Esophagus (tissue), 2 donors: ENCODE measurements at places on chromosomes 2 and 18. TPM values are rescaled to one million over a fixed set of nuclear protein-coding genes. Genes with fewer than 3 reads are reported as not detected.

The LIMS2 gene
- 58.4 TPM for polyA plus RNA-seq

The HRH4 gene
- polyA plus RNA-seq = 0.01 TPM

The STPG4 gene
- not detected for polyA plus RNA-seq

The SETBP1 gene
- 1.5 TPM for polyA plus RNA-seq

The SELENOI gene
- polyA plus RNA-seq = 6.8 TPM

The ASTL gene
- polyA plus RNA-seq = 0.32 TPM

The SPP2 gene
- polyA plus RNA-seq = not detected

The SLC30A3 gene
- polyA plus RNA-seq = 0.08 TPM

The RFTN2 gene
- polyA plus RNA-seq = 0.38 TPM

The KCNJ3 gene
- polyA plus RNA-seq = 0.02 TPM

The PDK1 gene
- polyA plus RNA-seq = 5.4 TPM

The GBX2 gene
- not detected for polyA plus RNA-seq

The DSC1 gene
- polyA plus RNA-seq = 0.04 TPM

The HOXD12 gene
- not detected for polyA plus RNA-seq

The HADHB gene
- polyA plus RNA-seq = 50.0 TPM

The GPC1 gene
- 82.0 TPM for polyA plus RNA-seq

The NEB gene
- 0.33 TPM for polyA plus RNA-seq

The C2orf80 gene
- polyA plus RNA-seq = not detected

The TBR1 gene
- polyA plus RNA-seq = 0.02 TPM

The PROC gene
- polyA plus RNA-seq = 0.19 TPM

The TCF23 gene
- polyA plus RNA-seq = 0.02 TPM

The SERPINB12 gene
- 0.16 TPM for polyA plus RNA-seq

The ARL4C gene
- polyA plus RNA-seq = 13.3 TPM

The MROH2A gene
- polyA plus RNA-seq = 0.99 TPM

The GPR75 gene
- 0.84 TPM for polyA plus RNA-seq

The ITGB6 gene
- 9.1 TPM for polyA plus RNA-seq

The AQP12A gene
- not detected for polyA plus RNA-seq

The DUSP2 gene
- polyA plus RNA-seq = 3.2 TPM

The SPDYA gene
- 0.84 TPM for polyA plus RNA-seq

The CPO gene
- 0.15 TPM for polyA plus RNA-seq

The POU3F3 gene
- 0.08 TPM for polyA plus RNA-seq

The LAMA1 gene
- polyA plus RNA-seq = 0.16 TPM

The RGPD8 gene
- polyA plus RNA-seq = 1.0 TPM

The GPAT2 gene
- 0.98 TPM for polyA plus RNA-seq

The SCYGR2 gene
- not detected for polyA plus RNA-seq

The UGT1A6 gene
- 4.8 TPM for polyA plus RNA-seq
